ENCODE measurements at places on chromosomes 6 and 20. TPM values are rescaled to one million over a fixed set of nuclear protein-coding genes. Genes with fewer than 3 reads are reported as not detected.
A peak's percentile ranks its signal among the peaks of the same experiment; 100 is the strongest.

The ZNF322 gene
- 9.3 TPM for total RNA-seq

The OR12D3 gene
- not detected for total RNA-seq

The HDGFL1 gene
- not detected for total RNA-seq

The MYB gene
- not detected for total RNA-seq

The WFDC10A gene
- not detected for total RNA-seq

The RHAG gene
- total RNA-seq = not detected

DNA sequence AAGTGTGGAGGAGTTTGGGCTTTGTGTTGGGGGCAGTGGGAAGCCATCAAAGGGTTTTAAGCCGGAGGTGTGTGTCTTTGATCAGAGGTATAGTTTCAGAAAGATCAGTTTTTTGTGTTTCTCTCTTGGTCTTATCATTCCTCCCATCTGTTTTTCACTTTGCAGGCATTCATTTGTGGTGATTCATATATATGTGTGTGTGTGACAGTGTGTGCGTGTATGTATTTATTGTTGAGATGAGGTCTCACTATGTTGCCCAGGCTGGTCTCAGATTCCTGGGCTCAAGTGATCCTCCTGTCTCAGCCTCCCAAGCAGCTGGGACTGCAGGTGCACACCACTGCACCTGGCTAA is 11.1 kb upstream of the SERINC3 start:
- no peaks in the 10 kb centered on the region for H3K36me3 ChIP-seq
- H3K27me3 ChIP-seq = no peaks in the 10 kb centered on the region
- H3K4me3 ChIP-seq = no peak overlapping the region
- peaks cover 14% of the 10 kb centered on the region for H3K4me1 ChIP-seq
- no peak for DNase-seq

DNA sequence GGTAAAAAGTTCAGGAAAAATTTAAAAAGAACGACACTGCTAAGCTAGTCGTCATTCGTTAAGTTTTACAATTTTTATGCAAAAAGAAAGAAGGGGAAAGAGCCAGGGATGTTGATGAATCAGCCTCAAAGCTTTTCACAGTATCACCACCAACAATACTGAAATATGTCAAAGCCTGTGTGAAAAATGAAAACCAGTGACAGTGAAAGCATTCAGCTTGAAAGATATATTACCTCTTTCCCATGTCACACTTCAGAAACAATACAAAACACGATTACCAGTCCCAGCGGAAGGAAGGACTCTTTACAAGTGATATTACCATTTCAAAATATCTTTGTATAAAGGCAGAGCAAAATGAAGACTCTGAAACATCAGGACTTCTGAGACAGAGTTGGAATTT is 489.2 kb downstream of the EPHA7 start:
- no peaks in the 10 kb centered on the region for H3K27me3 ChIP-seq
- H3K36me3 ChIP-seq = no peaks in the 10 kb centered on the region
- H3K4me1 ChIP-seq = no peaks in the 10 kb centered on the region
- no peak for DNase-seq
- H3K4me3 ChIP-seq = no peak overlapping the region

GRCh38 chr6:4516206-4516605 is 260.0 kb upstream of the CDYL start:
- H3K27ac ChIP-seq = no peak overlapping the region
- H3K27me3 ChIP-seq = no peaks in the 10 kb centered on the region
- H3K4me1 ChIP-seq = no peaks in the 10 kb centered on the region
- no peak overlapping the region for H3K4me3 ChIP-seq

DNA sequence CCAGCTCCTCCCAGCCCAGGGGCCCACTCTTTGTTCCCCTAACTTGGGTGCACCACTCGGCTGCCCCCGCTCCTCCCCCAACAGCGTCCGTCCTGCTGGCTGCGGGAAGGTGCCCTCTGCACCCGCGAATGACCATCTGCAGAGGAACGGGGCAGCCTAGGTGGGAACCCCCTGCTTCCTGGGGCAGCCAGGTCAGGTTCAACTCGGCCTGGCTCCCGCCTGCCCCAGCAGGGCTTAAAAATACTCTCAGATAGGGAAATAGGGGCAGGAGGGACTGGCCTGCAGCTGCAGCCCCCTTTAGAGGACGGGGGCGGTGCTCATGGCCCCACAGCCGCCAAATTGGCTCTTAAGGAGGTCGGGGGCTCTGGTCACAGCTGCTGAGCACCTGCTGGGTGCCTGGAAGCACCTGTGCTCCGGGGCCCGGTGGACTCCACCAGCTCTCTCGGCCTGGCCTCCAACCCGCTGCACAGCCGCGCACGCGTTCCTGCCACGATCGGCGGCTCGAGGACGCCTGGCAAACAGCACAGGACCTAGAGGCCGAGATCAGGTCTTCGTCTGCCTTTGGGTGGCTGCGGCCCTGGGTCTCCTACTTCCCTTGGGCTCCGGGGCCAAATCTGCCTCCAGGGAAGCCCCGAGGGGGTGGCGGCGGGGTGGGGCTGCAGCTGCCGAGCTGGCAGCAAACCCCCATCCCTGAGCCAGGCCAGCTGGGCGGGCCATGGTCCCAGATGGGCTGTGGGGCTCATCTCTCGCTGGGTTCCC is 700 bp upstream of the LAMA5 start:
- H3K4me3 ChIP-seq = no peak overlapping the region
- H3K4me1 ChIP-seq = peaks cover 70% of the 10 kb centered on the region
- H3K36me3 ChIP-seq = no peaks in the 10 kb centered on the region
- no peaks in the 10 kb centered on the region for H3K27me3 ChIP-seq
- peak overlapping the region; percentile 72 for H3K27ac ChIP-seq

DNA sequence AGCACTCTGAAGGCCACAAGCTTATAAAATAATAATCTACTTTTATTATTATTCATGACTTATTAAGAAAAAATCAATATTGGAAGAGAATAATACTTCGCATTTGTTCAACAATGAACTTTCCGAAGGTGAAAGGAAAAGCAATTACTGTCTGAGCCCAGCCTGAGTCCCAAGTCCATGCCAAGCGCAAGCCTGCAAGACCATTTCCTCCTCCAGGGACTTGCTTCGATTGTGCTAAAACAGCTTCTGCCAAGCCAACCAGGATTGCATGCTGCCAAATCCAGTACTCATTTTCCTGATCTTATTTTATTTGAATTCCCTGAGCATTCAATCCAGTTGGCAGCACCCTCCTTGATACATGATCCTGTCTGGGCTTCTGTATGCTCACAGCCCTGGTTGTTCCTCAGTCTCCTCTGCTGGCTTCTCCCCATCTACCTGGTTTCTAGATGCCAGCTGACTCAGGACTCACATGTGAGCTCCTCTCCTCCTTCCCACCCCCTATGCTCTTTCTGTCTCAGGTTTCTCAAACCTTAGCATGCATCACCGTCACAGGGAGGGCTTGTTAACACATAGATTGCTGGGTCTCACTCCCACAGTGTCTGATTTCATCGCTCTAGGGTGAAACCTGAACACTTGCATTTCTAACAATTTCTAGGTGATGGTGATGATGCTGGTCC is 55.9 kb upstream of the PSMF1 start:
- H3K4me3 ChIP-seq = no peak overlapping the region
- peaks cover 5% of the 10 kb centered on the region for H3K4me1 ChIP-seq
- no peaks in the 10 kb centered on the region for H3K36me3 ChIP-seq
- H3K27ac ChIP-seq = no peak overlapping the region
- DNase-seq = no peak

GRCh38 chr6:82953871-82954270 is 111.8 kb downstream of the UBE3D start:
- no peak overlapping the region for H3K27ac ChIP-seq
- no peaks in the 10 kb centered on the region for H3K27me3 ChIP-seq
- DNase-seq = no peak

- no peak for DNase-seq
- no peak overlapping the region for H3K27ac ChIP-seq
- no peaks in the 10 kb centered on the region for H3K27me3 ChIP-seq
- H3K36me3 ChIP-seq = no peaks in the 10 kb centered on the region
- no peaks in the 10 kb centered on the region for H3K4me1 ChIP-seq
- H3K4me3 ChIP-seq = no peak overlapping the region
Measured at GRCh38 chr6:165952514-165952913, 215.1 kb downstream of the TBXT start.

DNA sequence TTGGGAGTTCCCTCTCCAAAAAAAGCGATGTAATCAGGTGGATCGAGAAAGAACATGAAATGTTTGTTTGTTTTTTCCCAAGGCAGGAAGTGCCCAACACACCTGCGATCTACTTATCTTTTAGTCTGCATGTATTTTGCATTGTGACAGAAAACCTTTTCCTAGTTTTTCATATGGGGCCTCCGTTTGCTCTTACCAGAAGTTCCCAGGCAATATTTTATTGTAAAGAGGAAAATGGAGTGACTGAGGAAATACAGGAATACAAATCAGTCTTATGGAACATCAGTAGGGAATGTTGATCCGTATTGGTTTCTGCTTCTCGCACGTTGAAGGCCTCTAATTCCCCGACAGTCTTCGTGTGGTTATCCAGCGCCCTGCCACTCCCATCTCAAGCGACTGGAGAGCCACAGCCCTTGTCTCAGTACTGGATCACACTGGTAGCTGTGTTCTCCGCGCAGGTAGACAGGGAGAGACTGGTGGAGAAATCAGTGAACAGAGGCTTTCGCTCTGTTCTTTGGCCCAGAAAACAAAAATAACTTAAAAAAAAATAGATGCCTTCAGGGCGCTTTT is 107.4 kb downstream of the TRIM27 start:
- H3K27me3 ChIP-seq = peaks cover 38% of the 10 kb centered on the region
- no peaks in the 10 kb centered on the region for H3K36me3 ChIP-seq
- DNase-seq = no peak

Data from body of pancreas (tissue), 4 donors.